ENCODE measurements at places on chromosomes 3 and 15.

DNA sequence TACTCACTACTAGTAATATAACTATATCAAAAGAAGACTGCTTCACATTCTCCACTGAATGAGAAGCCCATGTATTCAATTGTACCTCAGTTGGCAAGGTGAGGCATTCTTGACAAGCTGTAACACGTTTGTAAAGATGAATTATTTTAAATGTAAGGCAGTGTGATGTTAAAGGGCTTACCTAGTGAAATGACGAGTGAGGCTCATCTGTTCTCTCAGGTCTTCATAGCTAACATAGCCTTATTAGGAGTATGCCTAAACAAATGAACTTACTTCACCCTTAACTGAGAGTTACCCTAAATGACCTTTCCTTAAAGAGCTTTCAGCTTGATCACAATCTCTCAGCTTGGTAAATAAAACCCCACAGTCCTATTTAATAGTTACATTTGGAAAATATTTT lies 127.3 kb downstream of the FEZF2 start:
- no peak for DNase-seq

DNA sequence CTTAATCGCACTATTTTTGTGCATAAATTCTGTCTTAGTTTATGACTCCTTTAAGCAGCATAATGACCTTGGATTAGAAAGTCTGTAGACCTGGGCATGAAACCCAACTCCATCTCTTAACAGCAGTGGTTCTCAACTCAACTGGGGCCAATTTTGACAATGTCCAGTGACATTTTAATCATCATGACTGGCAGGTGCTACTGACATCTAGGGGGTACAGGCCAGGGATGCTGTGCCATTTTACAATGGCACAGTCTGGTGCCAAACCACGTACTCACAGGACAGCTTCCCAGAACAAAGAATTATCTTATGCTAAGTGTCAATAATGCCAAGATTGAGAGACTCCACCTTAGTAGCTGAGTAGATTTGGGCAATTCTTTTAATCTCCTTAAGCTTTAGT lies 405.0 kb downstream of the NTRK3 start:
- no peak for DNase-seq

DNA sequence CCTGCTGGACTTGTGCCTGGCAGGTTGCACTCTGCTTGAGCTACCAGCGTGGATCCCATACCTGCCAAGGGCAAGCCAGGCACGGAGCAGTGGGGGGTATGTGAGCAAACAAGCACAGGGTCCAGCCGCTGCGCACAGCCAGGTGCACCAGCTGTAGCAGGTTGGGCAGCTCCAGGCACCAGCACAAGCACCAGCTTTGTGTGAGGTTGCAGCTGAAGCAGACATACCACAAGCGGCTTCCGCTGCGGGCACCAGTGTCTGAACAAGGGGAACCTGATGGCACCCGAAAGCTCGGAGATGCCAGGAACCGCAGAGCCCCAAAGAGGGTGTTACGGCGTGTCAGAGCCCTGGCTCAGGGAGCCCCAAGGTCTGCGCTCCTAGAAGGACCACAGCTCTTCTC lies 472.7 kb upstream of the ARL6 start:
- DNase-seq: no peak

DNA sequence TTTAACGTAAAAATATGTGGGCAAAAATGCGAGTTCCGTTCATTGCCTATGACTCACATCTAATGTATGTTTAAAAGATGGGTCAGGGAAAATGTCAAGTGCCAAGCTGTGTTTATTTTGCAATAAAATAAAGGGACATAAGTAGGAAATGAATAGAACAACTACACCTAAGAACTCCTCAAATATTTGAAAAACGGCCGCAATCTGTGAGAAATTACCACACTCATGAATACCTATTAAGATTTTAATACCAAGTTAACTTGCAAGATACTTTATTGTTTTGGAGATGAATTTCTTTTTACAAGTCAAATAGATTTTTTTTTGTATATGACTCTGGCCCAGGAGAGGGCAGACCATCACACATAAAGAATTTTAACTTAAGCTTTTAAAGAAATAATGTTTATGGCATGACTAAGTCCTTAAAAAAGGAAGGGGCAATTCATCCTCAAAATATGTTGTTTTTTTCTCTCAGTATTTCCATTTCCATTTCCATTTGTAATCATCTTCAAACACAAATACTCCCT lies 152.7 kb downstream of the SUCNR1 start:
- DNase-seq: no peak

- no peak for DNase-seq
Observed at GRCh38 chr3:4765212-4765611, 214.0 kb upstream of the BHLHE40 start.

- no peak for DNase-seq
Observed at GRCh38 chr3:150376001-150376848, 31.9 kb upstream of the TSC22D2 start.

GRCh38 chr3:197482001-197482400 lies 73.8 kb downstream of the BDH1 start:
- DNase-seq: no peak

Data from stimulated activated CD4-positive, alpha-beta T cell treated with anti-CD3 and anti-CD28 coated beads, TNF-alpha, amount 100 ng/mL, for 1 hour (primary cell).